Lung (tissue), 17 donors: ENCODE measurements at places on chromosomes 12 and 14. TPM values are rescaled to one million over a fixed set of nuclear protein-coding genes. Genes with fewer than 3 reads are reported as not detected.

The PROX2 gene
- not detected for total RNA-seq

The SRGAP1 gene
- 10.4 TPM for total RNA-seq

The CIROP gene
- not detected for total RNA-seq

GRCh38 chr12:96590970-96591369 is 101.6 kb downstream of the CFAP54 start:
- H3K27ac ChIP-seq, result no peak overlapping the region
